ENCODE measurements at places on chromosomes 6 and 20.
A peak's percentile ranks its signal among the peaks of the same experiment; 100 is the strongest.

DNA sequence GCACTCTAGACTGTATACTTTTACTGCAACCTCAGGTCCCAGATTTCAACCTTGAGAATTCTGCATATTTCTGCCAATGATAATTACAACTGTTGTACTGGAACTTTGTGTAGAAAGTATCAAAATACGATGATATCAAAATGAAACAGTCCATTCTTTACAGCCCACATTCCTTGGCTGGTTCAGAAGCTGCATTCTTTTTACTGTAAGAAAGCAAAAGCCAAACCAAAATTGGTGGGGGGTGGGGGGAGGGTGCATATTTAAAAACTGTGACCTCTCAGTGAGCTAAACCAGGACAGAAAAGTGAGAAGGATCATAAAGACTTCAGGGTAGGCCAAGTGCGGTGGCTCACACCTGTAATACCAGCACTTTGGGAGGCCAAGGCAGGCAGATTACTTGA lies 41.8 kb upstream of the UBR2 start:
- no peak for DNase-seq

- DNase-seq: no peak
Observed at GRCh38 chr6:82251942-82252341, 4.4 kb upstream of the IBTK start.

- no peak for DNase-seq
Observed at GRCh38 chr6:150228072-150228733, 85.4 kb downstream of the PPP1R14C start.

DNA sequence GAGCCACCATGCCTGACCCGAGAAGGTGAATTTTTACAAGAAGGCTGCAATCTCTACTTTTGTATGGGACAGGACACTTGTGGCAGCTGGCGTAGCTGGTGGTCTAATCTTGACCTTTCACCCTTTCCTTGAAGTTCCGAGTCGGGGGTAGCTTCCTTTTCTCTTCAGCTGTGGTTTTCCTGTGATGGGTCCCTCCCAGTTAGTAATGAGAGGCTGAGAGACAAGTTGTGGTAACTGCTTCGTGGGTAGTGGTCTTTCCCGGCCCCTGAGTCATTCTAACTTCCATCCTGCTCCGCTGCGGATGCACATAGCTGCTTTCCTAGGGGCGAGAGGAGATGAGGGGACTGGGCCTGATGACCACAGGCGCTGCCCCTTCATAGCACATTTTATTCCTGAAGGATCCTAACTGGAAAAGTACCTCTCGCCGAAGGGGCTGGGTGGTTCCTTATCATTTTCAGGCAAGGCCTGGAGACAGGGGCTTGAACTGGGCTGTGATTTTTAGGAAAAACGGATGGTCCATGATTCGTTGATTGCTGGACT lies 3.1 kb downstream of the SYNJ2 start:
- no peak for DNase-seq

DNA sequence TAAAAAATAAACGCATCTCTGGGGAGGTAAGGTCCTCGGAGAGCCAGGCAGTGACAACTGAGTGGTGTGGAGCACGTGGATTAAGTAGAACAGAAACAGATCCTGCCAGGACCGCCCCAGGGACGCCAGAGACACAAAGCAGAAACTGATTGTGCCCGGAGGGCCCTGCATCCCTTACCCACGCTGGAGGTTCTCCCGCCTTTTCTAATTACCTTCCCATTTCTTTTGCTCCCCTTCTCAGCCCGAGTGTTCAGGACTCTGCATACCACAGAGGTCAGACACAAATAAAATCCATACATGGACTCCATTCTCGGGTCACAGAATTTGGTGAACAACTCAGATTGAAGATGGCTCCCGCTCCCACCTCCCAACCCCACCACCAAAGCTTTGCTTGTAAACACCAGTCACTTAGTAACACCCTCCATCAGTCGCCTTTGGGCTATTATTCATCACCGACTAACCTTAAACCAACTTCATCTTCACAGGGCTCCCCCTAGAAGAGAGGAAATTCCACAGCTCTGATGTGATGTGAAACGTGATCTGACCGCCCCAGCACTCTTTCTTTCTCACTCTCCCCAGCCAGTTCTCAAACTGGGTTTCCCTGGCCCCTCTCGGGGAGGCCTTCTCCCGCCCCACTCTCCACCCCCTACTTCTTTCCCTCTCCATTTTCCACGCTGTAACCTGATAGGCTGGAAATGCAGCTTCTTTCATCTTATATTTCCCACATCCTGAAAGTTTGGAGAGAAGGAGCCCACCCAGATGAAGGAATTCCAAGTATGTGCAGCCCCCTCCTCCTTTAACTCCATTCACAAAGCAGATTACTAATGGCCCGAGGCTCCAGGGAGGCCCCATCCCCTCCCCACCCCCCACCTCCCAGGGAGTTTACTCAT lies 32.5 kb upstream of the PIM1 start:
- DNase-seq: peak; percentile 55

GRCh38 chr6:150496629-150497028 lies 103.1 kb upstream of the PLEKHG1 start:
- no peak for DNase-seq

- DNase-seq: no peak
Observed at GRCh38 chr20:22796469-22797077, 212.2 kb upstream of the FOXA2 start.

GRCh38 chr6:96162711-96163120 lies 146.9 kb downstream of the FUT9 start:
- no peak for DNase-seq

- DNase-seq: no peak
Observed at GRCh38 chr6:142420802-142421201, 119.0 kb downstream of the ADGRG6 start.

DNA sequence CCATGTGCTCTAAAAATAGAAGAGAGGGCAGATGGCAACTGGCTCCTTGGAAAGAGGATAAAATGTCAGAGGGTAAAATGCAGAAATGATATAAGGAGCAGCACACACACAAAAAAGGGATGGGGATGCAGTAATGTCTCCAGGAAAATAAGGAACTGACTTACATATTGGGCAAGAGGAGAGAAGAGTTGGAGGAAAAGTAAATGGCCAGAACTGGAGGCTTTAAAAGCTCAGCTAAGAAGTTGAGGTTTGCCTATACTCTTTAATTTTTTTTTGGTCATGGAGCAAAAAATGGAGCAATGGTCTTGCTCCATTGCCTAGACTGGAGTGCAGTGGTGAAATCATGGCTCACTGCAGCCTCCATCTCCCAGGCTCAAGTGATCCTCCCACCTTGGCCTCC lies 93.7 kb downstream of the SULF2 start:
- no peak for DNase-seq

DNA sequence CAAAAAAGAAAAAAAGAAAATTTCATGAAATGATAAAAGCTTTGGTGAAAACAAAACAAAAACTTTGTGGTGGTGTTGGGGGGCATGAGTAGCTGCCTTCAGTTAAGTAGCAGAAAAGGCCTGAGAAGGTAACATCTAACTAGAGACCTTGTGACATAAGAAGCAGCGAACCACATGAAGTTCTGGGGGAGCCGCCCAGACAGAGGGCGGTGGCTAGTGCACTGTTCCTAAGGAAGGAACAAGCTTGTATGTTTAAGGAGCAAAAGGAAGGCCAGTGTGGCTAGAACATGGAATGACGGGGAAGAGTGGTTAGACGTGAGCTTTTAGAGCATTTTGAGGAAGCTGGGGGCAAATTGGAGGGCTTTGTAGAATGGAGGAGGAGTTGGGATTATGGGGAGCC lies 7.5 kb upstream of the RSPH3 start:
- no peak for DNase-seq

GRCh38 chr6:30689022-30689865 lies 1.5 kb downstream of the NRM start:
- DNase-seq: no peak

GRCh38 chr6:20699402-20699801 lies 165.1 kb downstream of the CDKAL1 start:
- DNase-seq: no peak

DNA sequence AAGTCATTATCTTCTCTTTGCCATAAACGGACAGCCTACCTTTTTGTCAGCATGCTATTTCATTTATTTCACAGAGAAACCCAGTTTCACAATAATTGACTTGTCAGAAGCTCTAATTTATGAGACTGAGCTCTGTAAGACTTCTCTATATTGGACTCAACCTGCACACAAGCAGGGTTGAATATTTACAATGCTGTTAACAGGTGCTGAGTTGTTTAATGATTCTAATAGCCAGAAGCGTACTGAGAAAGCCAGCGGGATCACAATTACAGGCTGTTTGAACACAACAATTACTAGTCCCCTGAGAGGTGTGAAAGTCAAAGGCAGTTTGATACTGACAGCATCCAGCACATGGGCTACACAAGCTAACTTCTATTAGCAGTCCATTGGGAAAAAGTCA lies 128.2 kb upstream of the SIM1 start:
- no peak for DNase-seq

DNA sequence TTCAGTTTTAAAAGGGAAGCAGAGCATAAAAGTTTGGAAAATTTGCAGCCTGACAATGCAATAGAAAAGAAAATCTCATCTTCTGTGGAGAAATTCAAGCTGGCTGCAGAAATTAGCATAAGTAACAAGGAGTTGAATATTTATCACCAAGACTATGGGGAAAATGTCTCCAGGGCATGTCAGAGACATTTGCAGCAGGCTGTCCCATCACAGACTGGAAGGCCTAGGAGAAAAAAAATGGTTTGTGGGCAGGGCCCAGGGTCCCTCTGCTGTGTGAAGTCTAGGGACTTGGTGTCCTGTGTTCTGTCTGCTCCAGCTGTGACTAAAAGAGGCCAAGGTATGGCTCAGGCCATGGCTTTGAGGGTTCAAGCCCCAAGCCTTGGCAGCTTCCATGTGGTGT lies 8.1 kb upstream of the LAMA2 start:
- no peak for DNase-seq

DNA sequence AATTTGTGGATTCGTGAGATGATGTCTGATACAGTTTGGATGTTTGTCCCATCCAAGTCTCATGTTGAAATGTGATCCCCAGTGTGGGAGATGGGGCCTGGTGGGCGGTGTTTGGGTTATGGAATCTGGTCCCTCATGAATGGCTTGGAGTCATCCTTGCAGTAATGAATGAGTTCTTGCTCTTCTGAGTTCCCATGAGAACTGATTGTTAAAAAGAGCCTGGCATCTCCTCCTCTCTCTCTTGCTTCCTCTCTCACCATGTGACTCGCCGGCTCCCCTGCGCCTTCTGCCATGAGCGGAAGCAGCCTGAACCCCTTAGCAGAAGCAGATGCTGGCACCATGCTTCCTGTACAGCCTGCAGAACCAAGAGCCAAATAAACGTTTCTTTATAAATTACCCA lies 30.5 kb upstream of the RPP40 start:
- no peak for DNase-seq

GRCh38 chr6:3623451-3624249 lies 127.9 kb downstream of the PXDC1 start:
- DNase-seq: no peak

- DNase-seq: no peak
Observed at GRCh38 chr6:100171533-100172321, 177.7 kb upstream of the MCHR2 start.

- no peak for DNase-seq
Observed at GRCh38 chr6:159801935-159802334, 1.9 kb downstream of the PNLDC1 start.

DNA sequence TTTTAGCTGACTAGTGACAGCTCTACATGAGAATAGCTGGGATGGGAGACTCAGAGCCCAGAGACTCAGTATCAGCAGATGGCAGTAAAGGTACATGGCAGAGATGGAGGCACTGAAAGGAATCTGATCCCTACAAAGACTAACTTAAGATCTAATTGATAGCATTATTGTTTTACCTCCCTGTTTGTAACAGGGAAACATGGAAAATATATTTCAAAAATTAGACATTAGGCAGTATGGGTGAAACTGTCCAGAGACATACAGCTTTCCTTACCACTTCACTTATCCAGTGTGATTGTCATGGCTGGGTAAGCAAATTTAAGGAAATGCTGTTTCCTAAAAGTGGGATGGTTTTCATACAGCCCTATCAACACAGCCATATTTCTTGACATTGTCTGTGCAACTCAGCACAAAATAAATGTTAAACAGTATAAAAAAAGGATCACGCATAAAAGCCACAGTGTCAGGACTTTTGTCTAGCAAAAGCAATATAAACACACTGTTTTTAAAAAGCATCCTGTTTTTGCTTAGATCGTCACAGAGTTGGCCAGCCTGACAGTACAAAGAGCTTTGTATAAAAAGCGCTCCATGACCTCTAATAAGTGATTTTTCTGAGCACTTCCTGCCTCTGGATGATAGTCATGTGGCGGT lies 376.9 kb downstream of the PHF3 start:
- no peak for DNase-seq

- DNase-seq: no peak
Observed at GRCh38 chr20:58523971-58524315, 8.7 kb upstream of the APCDD1L start.

- no peak for DNase-seq
Observed at GRCh38 chr20:62702895-62703852, 5.5 kb upstream of the NTSR1 start.

GRCh38 chr6:143539734-143540133 lies 28.2 kb upstream of the FUCA2 start:
- DNase-seq: no peak

GRCh38 chr6:19848465-19849029 lies 11.4 kb downstream of the ID4 start:
- no peak for DNase-seq

DNA sequence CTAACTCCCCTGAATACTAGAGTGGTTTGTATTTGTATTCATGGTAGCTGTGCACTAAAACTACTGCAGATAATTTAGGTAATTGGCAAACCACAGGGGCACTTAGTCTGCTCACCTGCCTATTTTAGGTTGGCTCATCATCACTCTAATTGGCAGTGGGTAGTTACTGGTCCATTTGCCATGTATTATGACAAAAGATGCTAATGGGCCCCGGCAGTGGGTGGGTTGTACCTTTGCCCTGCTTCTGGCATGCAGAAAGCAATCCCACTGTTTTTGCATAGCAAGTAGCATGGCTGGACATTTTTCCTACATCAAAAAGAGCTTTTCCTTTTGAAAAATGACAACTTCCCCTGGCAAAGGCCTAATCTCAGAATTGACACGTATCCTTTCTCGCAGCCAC lies 741.4 kb upstream of the MAP3K7 start:
- DNase-seq: no peak

DNA sequence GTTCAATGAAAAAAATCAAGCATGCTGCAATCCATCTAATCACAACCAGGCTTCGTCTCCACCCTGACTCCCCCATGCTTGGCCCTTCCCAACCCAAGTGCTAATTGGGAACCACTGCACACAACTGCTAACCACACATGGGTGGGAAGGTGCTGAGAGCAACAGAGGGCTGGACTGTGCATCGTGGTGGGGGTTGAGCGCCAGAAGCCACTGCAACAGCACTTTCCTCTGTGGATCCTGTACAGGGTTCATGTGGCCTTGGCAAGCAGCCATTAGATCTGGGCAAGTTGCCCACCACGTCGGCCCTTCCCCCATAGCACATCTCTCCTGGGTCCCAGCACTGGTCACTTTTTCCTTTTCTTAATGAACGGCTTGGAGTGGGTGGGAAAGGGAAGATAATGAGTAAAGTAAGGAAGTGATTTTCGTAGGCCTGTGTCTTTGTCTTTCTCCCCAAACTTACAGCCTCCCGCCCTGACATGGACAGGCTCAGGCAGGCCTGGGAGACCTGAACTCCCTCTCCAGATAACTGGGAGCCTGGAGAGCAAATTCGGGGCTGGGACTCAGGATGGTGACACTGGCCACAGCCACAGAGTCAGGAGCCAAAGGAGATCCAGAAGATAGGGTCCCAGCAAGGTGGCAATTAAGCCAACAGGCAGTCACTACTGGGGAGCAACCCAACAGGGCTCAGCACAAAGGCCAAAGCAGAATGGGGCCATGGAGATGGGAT lies 34.4 kb upstream of the MRPS10 start:
- DNase-seq: peak; percentile 63

All from left colon (tissue), 2 donors.